Stimulated activated CD4-positive, alpha-beta T cell treated with anti-CD3 and anti-CD28 coated beads, TNF-alpha, amount 100 ng/mL, for 24 hours (primary cell): ENCODE measurements at places on chromosomes 2 and 18.
A peak's percentile ranks its signal among the peaks of the same experiment; 100 is the strongest.

- DNase-seq = no peak
These were observed 264.4 kb upstream of the FIGN start for GRCh38 chr2:164000176-164000575.

DNA sequence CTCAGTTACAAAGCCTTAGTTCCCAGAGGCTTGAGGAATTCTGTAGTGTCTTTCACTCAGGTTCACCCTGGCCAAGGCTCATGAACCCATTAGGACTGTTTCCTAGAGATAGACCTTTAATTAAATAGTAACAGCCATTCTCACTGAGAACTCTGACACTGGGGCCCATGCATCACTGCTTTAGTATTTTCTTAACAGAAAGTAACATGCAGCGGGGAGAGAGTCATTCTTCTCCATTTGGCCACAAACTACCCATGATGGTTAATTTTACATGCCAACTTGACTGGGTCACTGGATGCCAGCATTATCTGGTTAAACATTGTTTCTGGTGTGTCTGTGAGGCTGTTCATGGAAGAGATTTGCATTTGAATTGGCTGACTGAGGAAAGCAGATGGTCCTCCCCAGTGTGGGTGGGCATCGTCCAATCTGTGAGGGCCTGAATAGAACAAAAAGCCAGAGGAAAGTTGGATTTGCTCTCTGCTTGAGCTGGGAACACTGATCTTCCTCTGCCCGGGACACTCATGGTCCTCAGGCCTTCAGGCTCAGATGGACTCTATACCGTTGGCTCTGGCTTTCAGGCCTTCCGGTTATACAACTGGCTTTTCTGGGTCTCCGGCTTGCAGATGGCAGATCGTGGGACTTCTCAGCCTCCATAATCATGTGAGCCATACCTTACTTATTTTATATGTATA, 5.6 kb upstream of the CPLX4 start:
- DNase-seq = no peak

DNA sequence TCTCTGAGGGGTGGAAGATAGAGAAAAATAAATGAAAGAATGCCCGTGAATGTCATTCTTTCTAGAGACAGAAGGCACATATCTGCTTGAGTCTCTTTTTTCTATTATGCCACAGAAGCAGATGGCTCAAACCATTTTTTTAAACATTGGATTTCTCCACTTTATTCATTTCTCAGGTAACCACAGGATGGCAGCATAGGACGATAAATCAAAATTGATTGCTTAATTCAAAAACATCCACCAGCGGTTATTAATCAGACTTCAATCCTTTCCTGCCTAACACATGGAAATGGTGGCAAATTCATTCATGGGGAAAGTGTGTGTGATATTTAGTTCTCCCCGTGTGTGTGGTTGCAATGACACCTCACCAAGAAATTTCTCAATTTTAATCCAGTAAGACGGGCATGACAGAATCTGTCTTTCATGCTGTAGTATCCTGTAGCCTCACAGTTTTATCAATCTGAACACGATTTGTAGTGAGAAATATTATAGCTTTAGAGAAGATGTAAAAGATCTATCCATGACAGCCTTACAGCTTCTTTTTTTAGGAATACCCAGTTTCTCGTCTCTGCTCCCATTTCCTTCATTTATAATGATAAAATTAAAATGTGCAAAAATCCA, 72.2 kb downstream of the DSC3 start:
- no peak for DNase-seq

DNA sequence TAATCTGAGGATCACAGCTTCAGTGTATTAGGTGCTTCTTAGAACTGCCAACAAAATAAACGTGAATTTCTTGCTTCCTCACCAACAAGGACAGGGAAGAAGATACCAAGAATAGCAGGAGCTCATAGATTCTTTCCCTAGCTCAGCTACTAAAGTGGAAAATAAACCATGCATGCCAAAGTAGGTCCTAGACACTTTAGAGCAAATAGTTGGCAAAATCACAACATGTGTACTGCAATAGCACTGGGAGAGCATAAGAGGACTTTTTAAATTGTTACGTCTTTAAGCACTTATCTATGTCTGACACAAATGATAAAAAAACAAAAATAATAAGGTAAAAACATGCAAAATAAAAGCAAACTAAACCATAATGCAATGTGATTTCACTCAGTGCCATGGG, 49.5 kb downstream of the SUCLG1 start:
- DNase-seq = no peak

GRCh38 chr2:211237586-211238275, 681.3 kb downstream of the CPS1 start:
- no peak for DNase-seq

GRCh38 chr2:112182581-112183034, 44.4 kb downstream of the FBLN7 start:
- DNase-seq = peak; percentile 59

DNA sequence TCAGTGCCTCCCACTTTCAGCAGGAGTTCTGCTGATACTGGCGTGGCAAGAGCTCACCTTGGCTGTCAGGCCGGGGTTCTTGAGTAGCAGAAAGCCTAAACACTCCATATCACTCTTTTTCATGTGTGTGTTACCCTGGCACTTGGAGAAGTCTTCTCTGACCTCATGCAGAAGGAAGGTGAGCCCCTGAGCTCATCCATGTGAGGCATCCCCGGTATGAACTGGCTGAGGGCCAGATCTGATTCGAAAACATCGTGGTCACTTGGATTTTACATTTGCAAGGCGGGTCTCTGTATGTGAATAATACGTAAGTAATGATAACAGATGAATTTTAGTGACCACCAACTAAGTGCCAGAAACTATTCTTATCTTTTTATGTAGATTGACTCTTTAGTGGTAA, 93.6 kb downstream of the RAPGEF4 start:
- DNase-seq = no peak

DNA sequence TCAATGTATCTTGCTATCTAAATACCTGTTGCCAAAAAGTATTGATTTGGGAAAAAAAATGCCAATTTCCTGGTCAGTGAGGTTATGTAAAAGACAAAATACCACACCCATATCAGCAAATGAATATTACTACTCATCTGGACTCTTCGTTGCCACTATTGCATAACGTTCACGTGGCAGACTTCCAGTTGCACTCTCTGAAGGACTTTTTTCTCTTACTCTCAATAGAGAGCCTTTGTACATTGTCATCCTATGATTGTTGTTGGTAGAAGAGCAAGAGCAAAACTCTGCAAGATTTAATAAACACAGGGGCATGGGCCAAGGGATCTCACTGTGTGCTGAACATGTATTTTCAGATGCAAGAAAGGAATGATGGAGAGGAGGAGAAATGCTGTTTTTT, 689.8 kb downstream of the MBD2 start:
- DNase-seq = no peak

DNA sequence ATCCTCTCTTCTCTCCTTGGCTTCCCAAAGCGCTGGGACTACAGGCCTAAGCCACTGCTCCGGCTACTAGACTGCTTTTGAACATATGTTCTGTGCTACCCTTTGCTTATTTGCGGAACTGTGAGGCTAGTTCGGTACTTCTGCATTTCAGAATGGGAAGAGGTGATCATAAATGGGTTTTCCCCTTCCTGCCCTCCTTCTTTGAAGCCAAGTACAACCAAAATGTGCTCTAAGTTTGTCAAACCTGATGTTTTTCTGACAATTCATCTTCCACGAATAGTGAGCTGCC, 1.7 kb upstream of the ESCO1 start:
- no peak for DNase-seq

GRCh38 chr18:30135938-30136337, 906.6 kb downstream of the DSC3 start:
- no peak for DNase-seq

DNA sequence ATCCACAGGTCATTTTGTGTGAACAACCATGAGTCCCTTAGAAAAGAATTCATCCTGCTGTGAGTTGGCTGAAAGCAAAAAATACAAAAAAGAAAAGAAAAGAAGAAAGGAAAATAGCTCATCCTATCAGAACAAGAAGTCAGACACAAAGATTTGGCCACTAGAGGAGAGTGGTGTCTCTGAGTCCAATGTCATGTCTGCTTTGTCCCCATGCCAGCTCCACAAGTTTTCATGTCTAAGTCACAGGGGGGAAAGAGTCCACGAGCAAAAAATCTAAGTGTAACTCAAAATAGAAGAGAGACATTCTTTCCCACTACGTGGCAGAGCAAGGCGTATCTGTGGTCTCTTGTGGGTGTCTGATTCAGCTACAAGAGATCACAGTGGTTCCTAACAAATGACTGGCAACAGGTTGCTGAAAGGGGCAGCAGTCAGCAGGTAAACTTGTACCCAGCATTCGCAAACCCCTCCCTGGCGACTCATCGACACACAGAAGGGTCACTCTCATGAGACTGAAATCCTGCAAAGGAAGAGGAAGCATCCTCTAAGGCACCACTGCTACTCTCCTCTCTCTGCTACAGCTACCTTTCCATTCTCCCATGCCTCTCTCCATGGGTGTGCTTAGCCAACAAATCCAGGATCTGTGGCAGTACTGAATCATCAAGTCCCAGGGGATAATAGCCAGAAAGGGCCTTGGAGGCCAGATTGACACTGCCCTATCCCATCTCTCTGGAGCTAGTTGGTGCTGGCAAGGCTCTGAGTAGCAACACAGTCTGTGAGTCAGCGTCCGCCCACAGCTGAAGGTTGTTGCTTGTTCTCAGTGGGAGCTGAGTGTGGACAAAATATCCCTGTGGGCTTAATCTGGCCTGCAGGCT, 123.0 kb upstream of the SLC39A10 start:
- DNase-seq = peak; percentile 68

- DNase-seq = no peak
These were observed 509 bp upstream of the CYS1 start for GRCh38 chr2:10080536-10081304.

DNA sequence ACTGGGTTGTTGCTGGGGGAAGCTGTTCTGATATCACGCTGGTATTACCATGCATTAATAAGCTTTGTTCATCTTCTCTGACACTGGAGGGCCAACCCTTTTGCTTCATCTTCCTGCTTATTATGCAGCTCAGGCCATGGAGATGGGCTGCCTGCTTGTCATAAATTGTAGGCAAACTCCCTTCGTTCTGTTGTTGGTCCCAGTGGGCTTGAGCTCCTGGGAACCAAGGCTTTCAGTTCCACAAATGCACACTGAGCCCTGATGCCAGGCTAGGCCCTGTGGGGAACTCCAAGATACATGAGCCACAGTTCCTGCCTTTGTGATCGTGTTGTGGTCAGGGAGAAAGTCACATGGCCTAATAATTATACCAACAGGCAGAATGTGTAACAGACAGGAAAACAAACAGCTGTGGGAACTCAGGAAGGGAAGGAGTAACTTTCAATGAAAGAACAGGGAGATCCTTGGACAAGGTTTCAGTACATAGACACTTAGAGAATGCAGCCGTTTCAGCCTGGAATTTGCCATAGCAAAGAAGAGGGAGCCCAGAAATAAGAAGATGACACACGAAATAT, 49.0 kb upstream of the BCL2L11 start:
- DNase-seq = no peak

DNA sequence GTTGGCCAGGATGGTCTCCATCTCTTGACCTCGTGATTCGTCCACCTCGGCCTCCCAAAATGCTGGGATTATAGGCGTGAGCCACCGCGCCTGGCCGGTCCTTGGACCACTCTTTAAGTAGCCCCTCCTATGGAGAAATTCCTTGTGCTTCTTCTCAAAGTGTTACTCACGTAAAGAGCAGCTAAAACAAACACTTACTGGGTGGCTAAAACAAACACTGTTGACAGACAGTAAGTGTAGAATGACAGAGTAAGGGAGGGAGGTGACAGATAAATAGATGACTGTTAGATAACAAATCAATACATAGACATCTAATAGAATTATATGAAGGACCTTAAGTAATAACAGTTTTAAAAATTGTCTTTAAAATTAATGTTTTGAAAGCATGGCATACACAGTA, 40.9 kb upstream of the RASGRP3 start:
- no peak for DNase-seq

DNA sequence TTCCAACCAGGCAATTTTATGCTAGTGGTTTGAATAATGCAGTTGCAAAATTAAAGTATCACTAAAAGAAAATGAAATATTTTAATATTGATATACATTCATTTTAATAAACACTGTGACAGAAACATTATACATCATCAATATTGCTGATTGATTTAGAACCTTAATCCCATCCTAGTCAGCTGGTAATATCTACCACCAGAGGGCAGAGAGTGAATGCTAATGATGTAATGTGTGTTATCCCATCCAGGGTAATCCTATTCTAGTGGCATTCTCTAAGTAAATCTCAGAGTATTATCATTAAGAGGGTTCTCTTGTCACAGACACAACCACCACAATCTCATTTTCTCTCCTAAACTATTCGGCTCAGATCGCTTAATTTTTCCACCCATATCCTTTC, 477.4 kb downstream of the CPS1 start:
- DNase-seq = no peak

- no peak for DNase-seq
These were observed 6.4 kb downstream of the HDAC4 start for GRCh38 chr2:239394346-239394945.

DNA sequence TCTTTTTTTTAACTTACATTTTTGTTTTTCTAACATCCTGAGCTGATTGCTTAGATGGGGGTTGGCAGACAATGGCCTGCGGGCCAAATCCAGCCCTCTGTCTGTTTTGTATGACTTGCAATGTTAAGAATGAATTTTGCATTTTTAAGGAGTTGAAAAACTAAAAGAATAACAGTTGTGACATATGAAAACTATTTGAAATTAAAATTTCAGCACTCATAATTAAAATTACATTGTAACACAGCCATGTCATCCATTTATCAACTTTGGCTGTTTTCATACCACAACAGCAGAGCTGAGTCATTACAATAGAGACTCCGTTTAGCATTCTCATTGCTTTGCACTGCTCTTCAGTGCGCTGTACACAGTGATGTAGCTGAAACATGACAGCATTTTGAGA, 94.1 kb upstream of the MC4R start:
- no peak for DNase-seq

DNA sequence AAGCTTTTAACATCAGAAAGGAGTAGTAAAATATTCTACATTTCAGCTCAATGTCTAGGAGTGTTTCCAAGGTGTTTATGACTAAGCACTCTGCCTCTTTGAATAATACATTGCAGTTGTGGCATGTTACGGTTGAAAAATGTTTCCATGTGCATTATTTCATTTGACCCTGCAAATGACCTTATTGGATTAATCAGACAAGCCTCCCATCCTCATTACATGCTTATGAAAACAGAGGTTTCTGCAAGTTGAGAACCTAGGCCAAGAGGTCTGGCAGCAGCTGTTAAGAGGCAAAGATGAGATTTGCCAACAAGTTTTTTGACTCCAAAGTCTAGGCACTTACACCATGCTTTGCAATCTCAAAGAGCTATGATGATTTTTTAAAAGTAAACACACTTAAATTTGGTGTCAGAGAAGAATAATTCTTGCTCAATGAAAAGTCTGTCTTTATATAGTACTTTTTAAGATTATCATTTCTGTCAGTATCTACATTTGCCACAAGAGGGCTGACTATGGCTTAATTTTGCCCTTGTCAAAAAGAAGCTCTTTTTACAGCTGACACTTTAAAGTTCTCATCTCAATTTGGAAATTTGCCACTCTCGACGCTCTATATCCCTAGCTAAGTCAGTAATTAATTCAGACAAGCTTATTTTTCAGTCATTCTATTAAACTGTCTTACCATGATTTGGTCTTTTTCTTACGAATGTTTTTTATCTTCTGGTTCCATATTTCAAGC, 260.6 kb downstream of the PAX3 start:
- no peak for DNase-seq

GRCh38 chr2:106144621-106145331, 49.3 kb downstream of the UXS1 start:
- DNase-seq = no peak

GRCh38 chr2:182951948-182952663, 85.7 kb upstream of the FRZB start:
- no peak for DNase-seq
